Posterior vena cava (tissue), 2 donors: ENCODE measurements at places on chromosomes 2 and 18. TPM values are rescaled to one million over a fixed set of nuclear protein-coding genes. Genes with fewer than 3 reads are reported as not detected.

- no peak for DNase-seq
Measured at GRCh38 chr2:34912084-34912483, 1313.0 kb upstream of the FAM98A start.

Gene ACMSD
- total RNA-seq = not detected

Gene EPAS1
- 478 TPM for total RNA-seq

DNA sequence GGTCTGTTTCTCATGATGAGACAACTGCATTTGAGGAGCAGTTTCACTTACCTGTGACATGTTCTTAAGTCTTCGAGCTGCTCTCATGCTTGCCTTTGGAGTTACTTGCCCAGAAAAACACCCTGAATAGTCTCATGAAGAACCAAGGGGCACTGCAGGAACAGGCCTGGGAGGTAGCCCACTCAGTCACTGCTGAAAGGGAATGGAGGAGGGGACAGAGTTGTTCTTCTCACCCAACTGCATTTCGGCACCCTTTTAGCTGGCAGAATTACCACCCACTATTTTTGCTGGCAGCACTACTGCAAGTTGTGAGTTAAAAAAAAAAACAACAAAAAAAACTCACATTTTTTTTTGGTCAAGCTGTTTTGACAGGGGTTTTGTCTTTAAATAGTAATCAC, 181.9 kb downstream of the PTPRM start:
- DNase-seq = no peak

DNA sequence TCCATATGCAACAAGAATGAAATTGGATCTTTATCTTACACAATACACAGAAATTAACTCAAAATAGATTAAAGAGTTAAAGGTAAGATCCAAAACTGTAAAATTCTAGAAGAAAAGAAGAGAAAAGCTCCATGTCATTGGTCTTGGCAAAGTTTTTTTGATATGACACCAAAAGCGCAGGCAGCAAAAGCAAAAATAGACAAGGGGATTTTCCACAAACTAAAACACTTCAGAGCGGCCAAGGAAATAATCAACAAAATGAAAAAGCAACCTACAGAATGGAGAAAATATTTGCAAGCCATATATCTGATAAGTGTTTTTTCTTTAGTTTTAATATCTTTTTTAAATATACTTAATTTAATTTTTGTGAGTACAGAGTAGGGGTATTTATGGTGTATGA, 112.8 kb upstream of the CAB39 start:
- no peak for DNase-seq

DNA sequence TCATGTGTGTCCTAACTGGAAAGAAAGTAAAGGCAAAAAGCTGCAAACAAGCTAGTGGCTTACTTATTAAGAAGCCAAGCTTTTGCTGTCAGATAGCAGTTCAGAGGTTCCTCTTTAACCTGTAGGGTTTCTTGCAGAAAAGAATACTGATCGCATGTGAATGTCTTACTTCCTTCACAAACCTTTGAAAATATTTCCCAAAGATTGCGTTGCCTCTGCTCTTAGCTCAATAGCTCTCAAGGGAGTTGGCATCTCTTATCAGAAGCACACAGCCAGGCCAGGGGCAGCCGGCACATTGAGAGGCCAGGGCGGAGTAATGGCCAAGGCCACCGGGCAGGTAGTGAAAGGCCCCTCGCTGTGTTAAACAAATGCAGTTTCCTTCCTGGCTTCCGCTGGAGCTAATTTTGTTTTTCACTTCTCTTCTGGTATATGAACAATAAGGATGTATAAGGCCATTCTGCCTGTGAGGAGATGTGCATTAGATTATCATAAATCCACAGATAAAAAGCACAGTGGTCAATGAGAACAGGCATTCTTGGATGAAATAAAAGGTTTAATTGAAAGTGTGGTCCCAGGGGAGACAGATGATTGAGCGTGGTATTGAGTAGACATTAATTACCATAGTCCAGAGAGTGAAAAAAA, 542.4 kb upstream of the NRP2 start:
- peak; percentile 80 for DNase-seq

DNA sequence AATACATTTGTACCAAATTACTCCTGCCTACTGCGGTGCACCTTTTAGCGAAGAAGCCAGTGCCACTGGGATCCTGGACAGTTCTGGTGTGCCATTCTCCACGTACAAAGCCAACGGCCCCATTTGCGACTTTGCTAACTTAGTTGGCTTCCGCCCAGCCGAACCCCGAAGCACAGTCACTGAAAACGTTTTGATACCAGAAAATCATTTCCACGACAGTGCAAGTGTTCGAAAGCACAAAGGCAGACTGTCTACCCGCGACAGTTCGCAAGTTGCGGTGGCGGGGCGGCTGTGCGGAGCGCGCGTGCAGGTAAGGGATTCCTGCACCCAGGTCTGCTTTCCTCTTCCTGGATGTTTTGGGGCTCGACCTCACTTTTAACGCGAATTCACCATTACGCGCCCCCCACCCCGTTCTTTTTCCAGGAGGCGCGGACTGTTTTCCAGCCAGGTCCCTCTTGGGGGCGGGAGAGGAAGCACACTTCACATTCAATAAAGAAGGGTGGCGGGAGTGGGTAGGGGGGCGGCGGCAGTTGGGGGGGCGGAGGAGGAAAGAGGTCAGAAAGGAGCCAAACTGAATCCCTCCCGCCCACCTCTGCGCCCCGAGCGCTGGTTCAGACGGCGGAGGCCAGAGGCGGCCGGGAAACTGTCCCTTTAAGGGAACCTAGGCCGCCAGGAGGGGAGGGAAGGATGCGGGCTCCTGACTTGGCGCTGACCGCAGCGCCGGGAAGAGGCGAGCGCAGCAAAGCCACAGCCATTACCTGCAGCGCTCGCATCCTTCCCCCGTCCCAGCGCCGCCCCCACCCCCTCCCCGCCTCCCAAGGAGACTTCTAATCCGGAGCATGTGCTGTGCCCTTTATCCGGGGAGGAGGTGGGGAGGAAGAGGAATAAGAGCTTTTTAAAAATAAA, 107.4 kb upstream of the KCTD1 start:
- no peak for DNase-seq

Gene POMC
- 2.2 TPM for total RNA-seq

DNA sequence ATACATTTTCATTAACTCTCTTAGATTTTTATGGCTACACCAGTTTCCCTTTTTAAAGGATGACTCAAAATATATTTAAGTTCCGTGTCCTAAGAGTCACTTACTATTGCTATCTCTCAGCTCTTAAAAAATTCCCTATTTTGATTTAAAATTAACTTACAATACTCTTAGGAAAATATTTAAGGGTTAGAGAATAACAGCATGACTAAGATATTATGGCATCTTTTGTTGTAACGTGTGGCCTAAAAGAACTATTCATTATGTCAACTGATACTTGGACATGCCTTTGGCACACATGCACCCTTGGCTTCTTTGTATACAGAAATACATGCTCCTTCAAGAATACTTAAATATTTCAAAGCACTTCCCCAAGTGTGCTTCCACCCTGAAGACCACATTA, 42.3 kb downstream of the SCN3A start:
- DNase-seq = no peak

Gene DNAH7
- total RNA-seq = 2.5 TPM

- DNase-seq = no peak
Measured at GRCh38 chr2:198628596-198628995, 824.2 kb downstream of the PLCL1 start.

DNA sequence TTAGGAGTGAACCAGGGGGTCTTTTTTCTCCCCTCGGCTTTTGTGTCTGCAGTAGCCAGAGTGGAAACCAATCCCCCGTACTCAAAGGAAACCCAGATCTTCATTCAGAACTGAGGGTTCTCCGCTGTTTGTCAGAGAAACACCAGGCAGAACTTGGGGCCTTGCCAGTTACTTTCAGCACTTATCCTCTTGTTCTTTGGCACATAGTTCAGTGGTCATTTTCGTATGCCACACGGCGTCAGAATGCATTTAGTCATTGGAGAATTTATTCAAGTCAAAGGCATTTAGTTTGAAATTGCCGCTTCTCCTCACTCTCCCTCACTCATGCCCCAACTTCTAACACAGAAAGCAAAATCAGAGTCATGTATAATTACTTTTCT, 102.9 kb downstream of the CABLES1 start:
- no peak for DNase-seq

Gene PRKCE
- 26.9 TPM for total RNA-seq

Gene ALK
- total RNA-seq = 0.37 TPM

DNA sequence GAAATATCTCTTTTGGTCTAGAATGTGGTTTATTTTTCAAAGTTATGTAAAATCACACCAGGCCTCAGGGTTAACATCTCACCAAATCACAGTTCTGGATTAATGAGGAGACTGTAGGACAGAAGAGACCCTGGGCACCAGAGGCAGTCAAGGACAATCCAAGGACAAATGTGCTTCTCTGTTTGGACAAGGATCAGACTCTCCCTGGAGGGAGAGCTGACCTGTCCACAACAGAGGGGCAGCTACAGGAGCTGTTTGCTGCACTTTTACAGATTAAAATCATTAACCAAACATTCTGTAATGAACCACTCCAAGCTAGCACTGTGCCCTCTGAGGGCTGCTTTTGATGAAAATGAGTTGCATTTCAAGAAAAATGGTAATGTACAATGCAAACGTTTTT, 690.6 kb upstream of the SLC8A1 start:
- DNase-seq = no peak

GRCh38 chr2:16691261-16691660, 25.6 kb upstream of the CYRIA start:
- no peak for DNase-seq

- DNase-seq = no peak
Measured at GRCh38 chr2:74317701-74318100, 25.5 kb downstream of the SLC4A5 start.

DNA sequence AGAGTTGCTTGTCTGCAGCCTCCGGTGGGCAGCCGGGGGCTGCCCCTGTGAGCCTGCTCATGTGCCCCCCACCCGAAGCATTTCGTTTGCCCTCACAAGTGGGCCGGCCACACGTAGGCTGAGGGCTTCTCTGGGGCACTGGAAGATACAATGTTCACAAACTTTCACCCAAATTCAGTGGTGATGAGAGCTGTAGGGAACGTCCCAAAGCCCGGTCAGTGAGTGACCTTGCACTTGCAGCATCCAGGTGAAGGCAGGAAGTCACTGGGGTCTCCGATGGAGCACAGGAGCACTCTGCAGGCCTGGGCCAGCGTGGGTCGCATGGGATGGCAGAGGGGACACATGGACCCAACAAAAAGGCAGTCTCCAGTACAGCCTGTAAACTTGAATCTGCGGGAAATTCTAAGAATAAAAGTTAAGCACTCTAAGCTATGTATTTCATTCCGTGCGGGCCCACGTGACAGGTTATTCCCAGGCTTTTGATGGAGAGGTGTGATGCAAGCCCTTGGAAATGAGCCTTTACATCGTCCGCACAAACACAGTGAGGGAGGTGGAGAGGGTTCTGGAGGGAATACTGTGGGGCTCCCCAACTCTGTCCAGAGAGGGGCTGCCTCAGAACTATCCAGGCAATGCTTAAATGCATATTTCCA, 42.5 kb downstream of the CNGA3 start:
- DNase-seq = peak; percentile 71

Gene CHPF
- total RNA-seq = 51.1 TPM

DNA sequence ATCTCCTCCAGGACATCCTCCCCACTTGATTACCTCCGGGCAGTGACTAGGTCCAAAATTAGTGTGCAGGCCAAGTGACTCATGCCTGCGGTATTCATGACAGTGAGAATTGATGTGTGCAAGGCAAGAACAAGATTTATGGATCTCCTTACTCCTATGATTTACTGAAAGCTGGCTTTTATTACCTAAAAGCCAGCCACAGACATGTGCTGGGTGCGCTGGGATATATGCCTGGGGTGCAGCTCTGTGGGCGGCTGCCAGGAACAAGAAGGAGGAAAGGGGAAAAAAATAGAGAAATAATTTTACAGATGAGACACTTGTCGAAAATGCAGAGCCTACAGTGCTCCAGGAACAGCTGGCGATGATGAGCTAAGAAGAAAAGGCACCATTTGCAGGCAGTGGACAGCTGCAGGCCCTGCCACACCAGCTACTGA, 359.3 kb downstream of the CMPK2 start:
- no peak for DNase-seq

DNA sequence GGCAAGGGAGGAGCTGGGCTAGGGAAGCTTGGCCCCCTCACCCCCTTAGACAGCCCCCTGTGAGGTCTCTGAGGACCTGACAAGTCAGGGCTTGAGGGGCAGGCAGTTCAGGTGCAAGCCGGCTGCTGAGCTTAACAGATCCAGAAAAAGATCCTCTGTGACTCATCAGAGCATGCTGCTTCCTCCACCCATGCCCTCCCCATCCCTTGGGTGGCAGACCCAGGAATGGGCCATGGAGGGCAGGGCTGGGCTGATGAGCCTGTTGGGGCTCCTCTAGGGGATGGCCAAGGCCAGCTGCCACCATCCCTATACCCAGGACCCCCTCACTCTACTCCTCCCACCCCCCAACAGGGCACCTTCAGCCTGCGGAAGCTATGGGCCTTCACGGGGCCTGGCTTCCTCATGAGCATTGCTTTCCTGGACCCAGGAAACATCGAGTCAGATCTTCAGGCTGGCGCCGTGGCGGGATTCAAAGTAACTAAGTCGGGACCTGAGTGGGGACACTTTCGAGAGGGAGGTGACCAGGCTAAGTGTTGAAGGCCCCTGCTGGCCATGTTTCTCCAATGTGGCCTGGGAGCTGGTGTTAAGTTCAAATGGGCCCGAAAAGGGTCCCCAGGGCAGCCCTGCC, 1.9 kb downstream of the SLC11A1 start:
- no peak for DNase-seq

DNA sequence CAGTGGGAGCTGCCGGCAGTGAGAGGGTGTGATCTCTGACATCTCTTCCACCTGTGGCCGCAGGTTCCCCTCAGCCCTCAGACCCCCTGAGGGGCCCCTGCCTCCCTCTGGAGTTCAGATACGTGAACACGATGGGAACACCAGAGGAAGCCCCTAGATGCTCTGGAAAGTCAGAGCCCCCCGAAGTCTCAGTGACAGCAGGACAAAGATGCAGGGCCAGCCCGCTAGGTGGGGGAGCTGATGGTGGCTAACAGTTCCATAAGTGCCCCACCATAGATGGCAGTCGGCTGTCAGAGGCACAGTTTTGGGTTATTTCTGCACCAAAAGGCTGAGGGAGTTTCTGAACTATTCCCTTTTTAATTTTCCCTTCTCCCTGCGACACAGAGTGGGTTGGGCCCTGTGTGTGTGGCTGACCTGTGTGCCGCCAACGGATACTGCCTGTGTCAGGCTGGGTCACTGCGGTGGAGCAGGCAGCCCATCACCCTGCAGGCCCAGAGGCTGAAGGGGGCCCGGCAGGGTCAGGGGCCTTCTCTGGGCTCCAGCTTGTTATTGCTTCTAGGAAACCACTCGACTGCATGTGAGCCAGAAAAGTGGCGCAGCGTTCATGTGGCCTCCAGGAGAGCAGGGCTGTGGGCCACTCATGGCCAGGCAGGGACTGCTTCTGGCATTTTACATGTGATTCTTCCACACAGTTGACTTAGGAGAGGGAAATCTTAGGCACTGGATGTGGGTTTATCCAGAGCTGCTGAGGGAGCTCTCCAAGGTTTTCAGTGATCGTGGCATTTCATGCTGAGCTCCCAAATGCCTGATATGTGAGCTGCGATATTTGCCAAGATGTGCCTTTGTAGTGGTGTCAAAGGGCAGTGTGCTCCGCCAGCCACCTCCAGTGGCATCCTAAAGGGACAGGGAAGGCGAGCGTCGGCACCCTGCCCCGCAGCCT, 225.1 kb downstream of the SH3RF3 start:
- no peak for DNase-seq

Gene CELF4
- not detected for total RNA-seq
